A549 treated with CORT108297 at 1 μM for 4 hours (cell line): ENCODE measurements at places on chromosomes 11 and 22. TPM values are rescaled to one million over a fixed set of nuclear protein-coding genes. Genes with fewer than 3 reads are reported as not detected.

Gene KRTAP5-11
- not detected in 5 replicates for total RNA-seq

Gene NRXN2
- 0.15 to 0.40 TPM (median 0.23 TPM) in 5 replicates for total RNA-seq

Gene ASCL2
- 0.06 to 0.09 TPM in 2 of 5 replicates, not detected in the others for total RNA-seq

Gene MCAM
- 9.8 to 13.2 TPM (median 11.5 TPM) in 5 replicates for total RNA-seq

Gene JAML
- not detected in 5 replicates for total RNA-seq

Gene HINFP
- 10.7 to 12.8 TPM (median 12.0 TPM) in 5 replicates for total RNA-seq
